ENCODE measurements at places on chromosomes 11 and 22.

- DNase-seq: no peak
Measured at GRCh38 chr11:20278727-20279126, 84.8 kb upstream of the HTATIP2 start.

DNA sequence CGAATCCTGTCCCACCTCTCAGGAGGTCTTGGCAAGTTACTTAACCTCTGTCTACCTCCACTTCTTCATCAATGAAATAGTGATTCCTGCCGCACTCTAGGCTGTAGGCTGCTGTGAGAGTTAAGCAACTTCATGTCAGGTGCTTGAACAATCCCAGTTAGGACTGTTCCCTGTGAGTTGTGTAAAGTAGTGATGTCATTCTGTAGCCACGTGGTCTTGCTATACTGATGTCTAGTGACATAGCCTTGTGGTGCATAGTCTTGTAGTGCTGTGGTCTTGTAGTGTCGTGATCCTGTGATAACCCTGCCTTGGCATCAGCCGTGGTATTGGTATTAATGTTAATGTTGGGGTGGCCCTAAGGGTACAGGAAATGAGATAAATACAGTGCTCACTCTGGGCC is 30.3 kb upstream of the PRR5 start:
- no peak for DNase-seq

GRCh38 chr11:107587306-107587979 is 3.5 kb upstream of the ELMOD1 start:
- no peak for DNase-seq

- DNase-seq: no peak
Measured at GRCh38 chr22:36571991-36572390, 43.0 kb upstream of the EIF3D start.

DNA sequence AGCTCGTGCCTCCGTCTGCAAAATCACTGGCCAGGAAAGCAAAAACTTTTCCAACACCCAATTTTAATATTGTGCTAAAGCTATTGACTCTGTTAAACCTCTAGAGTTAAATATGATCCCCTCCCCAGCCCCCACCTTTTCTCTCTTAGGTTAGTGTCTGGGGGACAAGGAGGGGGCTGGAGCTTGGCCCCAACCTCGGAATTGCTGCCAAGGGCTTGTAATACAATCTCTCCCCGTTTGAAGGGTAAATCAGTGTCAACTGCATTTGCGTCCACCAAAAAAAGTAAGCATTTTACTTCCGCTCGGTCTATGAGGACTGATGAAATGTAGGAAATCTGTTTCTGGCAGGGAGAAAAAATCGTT is at the start of gene GAS2:
Gene GAS2 (plus strand): TSS at position 287 of the 363 bp plus-strand sequence. CDS start 8,259 bp downstream, outside the sequence.
- DNase-seq: no peak

DNA sequence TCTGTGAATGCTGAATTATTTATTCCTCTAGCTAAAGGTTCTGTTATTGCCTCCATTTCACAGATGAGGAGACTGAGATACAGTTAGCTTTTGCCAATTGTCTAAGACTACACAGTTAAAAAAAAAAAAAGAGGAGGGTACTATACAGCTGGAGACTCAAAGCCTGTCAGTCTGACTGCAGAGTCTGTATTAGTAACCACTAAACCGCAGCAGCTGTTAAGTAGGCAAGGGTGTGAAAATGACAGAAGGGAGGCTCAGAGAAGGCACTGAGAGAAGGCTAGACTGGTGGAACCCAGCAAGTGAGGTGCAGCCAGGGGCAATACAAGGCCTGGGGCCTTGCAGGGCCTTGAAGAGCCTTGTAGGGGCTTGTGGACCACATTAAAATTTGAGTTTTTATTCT is 181.2 kb downstream of the CSNK2A3 start:
- DNase-seq: peak; percentile 4

DNA sequence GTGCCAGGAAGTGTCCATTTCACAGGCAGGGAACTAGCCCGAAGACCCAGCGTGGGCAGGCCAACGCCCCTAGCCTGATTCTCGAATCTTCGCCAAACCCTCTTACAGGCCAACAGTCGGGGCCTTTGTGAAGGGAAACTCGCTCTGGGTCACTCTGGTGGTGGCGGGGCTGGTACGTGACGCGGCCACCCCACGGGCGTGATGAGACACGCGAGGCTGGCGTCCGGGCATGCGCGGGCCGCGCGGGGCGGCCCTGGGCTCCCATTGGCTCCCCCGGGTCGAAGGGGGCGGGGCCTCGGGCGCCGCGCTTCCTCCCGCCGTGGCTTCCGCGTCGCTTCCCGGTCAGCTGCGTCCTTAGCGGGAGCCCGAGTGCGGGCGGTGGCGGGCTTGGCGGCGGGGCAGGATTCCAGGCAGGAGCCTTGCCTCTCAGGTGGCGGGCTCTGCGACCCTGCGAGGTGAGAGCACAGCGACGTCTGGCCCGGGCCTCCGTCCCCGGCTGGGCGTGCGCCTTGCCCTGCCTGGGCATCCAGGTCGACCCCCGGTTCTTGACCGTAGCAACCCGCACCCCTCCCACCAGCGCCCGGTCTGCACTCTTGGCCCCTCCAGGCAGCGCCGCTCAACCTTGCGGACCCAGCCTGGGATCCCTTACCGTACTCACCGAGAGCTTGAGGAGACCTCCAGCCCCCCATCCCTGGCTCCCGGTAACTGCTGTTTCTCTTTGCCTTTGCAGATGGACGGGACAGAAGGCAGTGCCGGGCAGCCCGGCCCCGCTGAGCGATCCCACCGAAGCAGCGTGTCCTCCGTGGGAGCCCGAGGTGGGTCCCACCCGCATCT is at the start of gene FRMD8:
Gene FRMD8 (plus strand): TSS at position 331 of the 834 bp plus-strand sequence. CDS start 400 bp downstream, at position 731.
- peak; percentile 73 for DNase-seq

- no peak for DNase-seq
Measured at GRCh38 chr11:74102321-74102720, 68.5 kb downstream of the C2CD3 start.

GRCh38 chr11:83542861-83543260 is 256.7 kb upstream of the CCDC90B start:
- DNase-seq: no peak

GRCh38 chr11:121270001-121270678 is 22.4 kb upstream of the SC5D start:
- no peak for DNase-seq

GRCh38 chr11:45366619-45367190 is 80.6 kb upstream of the SYT13 start:
- no peak for DNase-seq

GRCh38 chr11:117715801-117716200 is 81.2 kb downstream of the DSCAML1 start:
- no peak for DNase-seq

DNA sequence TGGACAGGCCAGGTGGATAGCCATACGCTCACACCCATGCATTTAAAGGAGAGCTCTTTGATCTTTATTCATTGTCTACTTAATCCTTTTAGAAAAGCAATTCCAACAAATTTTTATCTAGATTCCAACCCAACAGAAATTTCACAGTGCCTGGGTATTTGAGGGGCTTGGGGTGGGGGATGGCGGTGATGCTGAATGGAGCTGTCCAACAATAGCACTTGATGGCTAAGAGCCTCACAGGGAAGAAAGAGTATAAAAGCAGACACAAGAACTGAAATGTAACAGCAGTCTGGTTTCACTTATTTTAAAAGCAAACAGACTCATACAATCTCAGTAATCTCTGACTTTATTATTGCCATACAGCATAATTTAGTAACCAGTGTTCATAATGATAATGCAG is 101.8 kb upstream of the SORL1-AS1 start:
- no peak for DNase-seq

GRCh38 chr11:61917334-61918109 is at the start of gene RAB3IL1:
Gene RAB3IL1 (minus strand): TSS chr11:61917566. CDS start chr11:61917367, 199 bp downstream.
- no peak for DNase-seq

DNA sequence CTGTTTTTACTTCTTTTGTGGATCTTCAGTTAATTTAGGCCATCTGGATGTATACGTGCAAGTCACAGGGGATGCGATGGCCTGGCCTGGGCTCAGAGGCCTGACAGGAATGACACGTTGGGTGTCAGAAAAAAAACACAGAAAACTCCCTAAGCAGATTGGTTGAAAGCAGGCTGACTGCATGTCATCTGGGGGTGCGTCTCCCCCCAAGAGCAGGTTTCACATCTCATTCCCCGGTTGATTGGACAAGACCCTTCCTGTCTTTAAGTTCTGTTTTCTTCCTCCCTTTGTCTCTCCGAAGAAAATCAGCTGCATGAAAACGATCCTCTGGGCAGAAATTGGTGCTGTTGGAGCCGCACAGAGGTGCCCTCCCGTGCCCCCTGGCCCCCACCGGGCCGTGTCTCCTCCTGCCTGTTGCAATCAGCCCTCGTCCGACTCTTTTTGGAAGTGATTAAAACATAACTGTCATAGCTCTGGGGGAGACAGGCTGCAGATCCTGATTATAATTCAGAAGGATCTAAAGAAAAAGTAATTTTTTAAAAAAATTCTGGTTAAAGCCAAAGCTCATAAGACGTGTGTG is 71.8 kb upstream of the PARVG start:
- DNase-seq: no peak

- DNase-seq: no peak
Measured at GRCh38 chr11:121471167-121471566, 18.4 kb upstream of the SORL1-AS1 start.

DNA sequence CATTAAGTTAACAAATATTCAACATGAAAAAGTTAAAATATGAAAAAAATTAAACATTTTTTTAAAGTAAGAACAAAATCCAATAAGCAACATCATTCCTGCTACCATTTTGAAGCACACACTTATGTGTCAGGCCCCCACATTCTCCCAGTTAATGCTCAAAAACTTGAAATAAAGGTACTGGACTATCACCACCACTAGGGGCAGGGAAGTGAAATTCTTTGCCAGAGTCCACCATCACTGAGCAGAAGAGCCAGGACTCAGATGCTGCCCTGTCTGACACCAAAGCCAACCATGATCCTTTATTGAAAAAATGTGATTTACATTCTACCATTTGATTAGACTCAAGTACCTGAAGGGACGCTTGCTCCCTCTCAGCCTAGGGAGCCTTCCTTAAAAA is 39.1 kb downstream of the PITPNB start:
- DNase-seq: no peak

DNA sequence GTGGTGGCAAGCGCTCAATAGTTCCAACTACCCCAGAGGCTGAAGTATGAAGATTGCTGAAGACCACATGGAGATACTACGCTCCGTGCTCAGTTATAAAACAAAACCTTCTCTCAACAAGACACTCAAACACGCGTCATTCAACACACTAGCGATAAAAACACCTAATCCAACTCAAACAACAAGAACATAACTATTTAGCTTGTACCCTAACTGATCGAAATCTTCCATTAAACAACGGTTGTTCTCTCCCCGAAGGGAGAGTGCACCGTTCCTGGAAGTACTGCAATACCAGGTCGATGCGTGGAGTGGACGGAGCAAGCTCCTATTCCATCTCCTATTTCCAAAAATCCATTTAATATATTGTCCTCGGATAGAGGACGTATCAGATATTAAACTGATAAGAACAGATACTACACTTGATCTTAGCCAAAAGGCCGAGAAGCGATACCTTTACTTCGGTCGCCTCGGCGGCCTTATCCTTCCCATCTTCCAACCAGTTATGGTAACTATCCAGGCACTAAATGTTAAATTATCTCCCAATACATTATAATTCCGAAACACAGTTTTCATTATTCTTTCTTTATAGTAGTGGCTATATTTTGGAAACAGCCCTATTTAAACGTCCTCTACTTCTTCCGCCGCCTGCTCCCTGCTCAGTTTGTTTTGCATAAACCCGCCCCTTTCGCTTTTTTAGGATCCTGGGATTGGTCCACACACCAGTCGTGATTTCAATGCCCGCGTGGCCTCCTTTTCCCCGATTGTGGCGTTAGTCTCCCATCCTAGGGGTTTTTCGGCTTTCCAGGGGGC is 2.2 kb upstream of the WDR74 start:
- peak; percentile 62 for DNase-seq

- no peak for DNase-seq
Measured at GRCh38 chr11:31879681-31880080, 68.6 kb upstream of the PAX6 start.

DNA sequence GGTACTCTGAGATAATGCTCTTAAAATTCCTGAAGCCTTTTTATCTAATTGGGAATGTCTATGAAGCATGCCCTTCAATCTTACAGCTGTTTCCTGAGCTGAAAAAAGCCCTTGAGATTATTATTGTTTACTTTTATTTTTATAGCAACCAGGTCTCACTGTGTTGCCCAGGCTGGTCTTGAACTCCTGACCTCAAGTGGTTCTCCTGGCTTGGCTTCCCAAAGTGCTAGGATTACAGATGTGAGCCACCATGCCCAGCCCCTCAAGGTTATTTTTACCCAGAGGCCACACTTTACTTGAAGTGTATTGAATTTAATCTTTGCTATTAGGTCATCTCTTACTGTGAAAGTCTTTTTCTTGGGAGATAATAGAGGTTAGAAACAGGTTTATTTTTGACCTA is 7.0 kb upstream of the SWAP70 start:
- DNase-seq: no peak

GRCh38 chr11:113839842-113840241 is 35.5 kb downstream of the USP28 start:
- no peak for DNase-seq

GRCh38 chr11:6746086-6746618 is 25.6 kb downstream of the OR2AG2 start:
- DNase-seq: no peak

DNA sequence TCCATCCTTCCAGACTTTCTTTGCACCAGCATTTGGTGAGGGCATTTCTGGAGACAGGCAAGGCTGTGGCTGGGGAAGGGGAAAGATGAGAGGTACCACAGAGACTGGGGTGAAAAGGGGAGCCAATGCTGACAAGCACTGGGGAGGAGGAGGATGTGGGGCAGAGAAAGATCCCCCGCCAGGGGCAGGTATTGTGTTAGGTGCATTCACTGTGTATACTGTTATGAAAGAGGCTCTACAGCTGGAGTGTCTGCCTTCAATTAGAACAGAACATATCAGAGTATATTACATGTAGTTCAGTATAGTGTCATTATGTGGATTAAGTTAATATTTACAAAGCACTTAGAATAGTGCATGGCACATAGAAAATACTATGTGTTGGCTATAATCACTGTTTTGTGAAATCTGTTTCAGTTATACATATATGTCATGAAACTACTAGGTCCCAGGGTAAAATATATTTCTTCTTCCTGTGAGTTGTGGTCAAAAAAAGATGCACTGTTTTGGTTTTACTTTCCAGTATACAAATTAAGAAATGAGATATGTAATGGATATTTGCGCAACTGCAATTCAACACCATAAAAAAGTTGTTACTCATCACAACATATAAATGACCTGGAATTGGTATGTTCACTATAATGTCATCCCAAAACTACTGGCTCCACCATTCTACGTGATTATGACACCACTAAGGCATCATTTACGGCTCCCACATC is 8.4 kb downstream of the MSANTD2 start:
- no peak for DNase-seq

- no peak for DNase-seq
Measured at GRCh38 chr22:47032091-47032943, 269.9 kb downstream of the TBC1D22A start.

GRCh38 chr11:134503596-134503995 is 91.6 kb upstream of the B3GAT1 start:
- no peak for DNase-seq

Measured in stimulated activated CD8-positive, alpha-beta memory T cell treated with anti-CD3 and anti-CD28 coated beads, Interleukin-4, amount 100 ng/mL, for 4 hours (primary cell).